NCI-H2171 (cell line): ENCODE measurements at places on chromosomes 11 and 22.
A peak's percentile ranks its signal among the peaks of the same experiment; 100 is the strongest.

GRCh38 chr22:39932918-39933649 lies 27.1 kb upstream of the TMA7B start:
- DNase-seq = no peak

- no peak for DNase-seq
Measured at GRCh38 chr11:109864834-109865547, 228.2 kb upstream of the ZC3H12C start.

- DNase-seq = peak; percentile 40
Measured at GRCh38 chr11:65112546-65113360, 1.1 kb downstream of the TM7SF2 start.

- DNase-seq = no peak
Measured at GRCh38 chr22:35456757-35457156, 56.8 kb downstream of the MCM5 start.

GRCh38 chr11:120510406-120511115 lies 987 bp upstream of the GRIK4 start:
- DNase-seq = no peak

DNA sequence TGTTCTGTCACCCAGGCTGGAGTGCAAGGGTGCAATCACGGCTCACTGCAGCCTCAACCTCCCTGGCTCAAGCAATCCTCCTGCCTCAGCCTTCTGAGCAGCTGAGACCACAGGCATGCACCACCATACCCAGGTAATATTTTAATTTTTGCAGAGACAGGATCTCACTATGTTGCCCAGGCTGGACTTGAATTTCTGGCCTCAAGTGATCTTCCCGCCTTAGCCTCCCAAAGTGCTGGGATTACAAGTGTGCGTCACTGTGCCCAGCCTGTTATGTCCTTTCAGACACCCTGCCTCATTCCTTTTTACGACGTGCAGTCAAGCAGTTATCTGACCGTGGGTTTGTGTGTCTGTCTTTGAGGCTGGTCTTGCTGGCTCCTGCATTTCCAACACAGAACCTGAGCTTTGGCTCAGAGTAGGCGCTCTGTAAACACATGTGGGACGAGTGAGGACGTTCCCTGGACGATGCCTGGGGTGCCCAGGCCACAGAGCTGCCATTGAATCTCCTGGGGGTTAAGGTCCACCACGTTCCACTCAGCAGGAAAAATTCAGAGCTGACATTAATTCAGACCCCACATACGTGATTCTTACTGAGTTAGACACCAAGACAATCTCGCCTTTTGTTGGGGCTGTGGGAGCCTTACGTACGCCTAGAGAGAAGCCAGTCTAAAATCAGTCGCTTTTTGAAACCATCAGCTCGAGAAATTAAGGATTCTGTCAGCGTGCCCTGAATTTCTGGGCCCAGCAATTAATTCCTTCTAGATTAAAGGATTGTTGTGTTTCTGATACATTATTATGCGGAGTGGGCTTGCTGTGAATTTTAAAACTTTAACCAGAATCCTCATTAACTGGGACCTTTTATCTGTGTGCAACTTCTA lies 21.5 kb upstream of the EMID1 start:
- DNase-seq = no peak

- DNase-seq = no peak
Measured at GRCh38 chr22:46678785-46679700, 58.9 kb downstream of the GRAMD4 start.

- DNase-seq = no peak
Measured at GRCh38 chr11:23991165-23991539, 505.7 kb upstream of the LUZP2 start.
